Stimulated activated naive CD4-positive, alpha-beta T cell (primary cell): ENCODE measurements at places on chromosomes 3 and 15.

DNA sequence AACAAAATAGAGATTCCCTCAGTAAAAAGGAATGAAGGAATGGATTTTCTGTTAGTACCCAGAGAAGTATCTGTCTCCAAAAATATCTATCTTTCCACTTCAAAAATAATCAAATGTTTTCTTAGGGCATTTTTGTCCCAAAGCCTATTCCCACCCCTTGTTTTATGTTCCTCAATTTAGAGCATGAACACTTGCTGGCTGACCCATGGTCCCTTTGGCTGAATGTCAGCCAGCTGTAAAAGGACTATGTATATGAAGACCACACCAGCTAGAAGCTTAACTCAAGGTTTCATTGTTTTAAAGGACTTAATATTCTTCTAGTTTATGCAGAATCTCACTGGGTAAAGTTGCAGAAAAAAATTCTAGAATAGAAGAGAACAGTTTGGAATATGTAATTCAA, 931.2 kb downstream of the MCTP2 start:
- DNase-seq, result no peak

DNA sequence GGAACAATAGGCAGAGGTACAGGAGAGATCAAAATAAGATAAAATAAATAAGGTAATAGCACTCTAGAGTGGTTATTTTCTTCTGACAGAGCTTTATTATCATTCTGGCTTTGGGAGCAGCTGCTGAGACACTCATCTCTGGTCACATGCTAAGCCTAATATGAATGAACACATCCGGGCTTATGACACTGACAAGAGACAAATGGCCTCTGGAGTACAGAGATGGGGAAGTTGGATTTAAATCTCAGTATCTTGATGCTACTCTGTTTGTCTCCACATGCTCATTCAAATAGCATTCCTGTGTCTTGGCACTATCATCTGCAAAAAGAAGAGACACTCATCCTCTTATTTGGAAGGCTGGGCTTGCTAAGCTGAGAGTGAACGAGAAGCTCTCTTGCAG, 55.6 kb downstream of the TMEM45A start:
- no peak for DNase-seq

GRCh38 chr15:43274136-43274535, 7.4 kb upstream of the TGM5 start:
- DNase-seq, result no peak

GRCh38 chr15:83018436-83018835, 7.0 kb upstream of the C15orf40 start:
- DNase-seq, result no peak

DNA sequence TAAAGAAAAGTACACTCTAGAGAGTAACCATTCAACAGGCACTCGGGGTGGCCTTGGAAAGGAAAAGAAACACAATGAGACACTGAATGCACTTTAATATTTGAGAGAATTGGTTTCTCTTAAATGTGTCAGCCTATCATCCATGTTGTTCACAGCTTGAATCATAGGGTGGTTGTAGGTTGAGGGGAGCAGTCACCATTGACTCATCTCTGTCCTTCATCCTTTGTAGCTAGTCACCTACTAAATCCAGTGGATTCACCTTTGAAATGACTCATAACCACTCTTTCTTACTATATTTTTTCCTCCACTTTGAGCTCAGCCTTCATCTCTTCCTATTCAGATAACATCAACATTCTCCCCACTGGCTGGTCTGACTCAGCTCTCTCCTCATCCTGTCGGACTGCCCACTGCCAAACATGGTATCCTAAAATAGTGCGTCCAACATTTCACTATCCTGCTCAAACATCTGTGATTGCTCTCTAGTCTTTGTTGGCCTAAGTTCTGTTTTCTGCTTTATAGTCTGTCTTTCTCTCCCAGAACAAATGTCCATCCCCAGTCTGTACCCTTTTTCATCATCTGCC, 182.7 kb upstream of the GADL1 start:
- no peak for DNase-seq

DNA sequence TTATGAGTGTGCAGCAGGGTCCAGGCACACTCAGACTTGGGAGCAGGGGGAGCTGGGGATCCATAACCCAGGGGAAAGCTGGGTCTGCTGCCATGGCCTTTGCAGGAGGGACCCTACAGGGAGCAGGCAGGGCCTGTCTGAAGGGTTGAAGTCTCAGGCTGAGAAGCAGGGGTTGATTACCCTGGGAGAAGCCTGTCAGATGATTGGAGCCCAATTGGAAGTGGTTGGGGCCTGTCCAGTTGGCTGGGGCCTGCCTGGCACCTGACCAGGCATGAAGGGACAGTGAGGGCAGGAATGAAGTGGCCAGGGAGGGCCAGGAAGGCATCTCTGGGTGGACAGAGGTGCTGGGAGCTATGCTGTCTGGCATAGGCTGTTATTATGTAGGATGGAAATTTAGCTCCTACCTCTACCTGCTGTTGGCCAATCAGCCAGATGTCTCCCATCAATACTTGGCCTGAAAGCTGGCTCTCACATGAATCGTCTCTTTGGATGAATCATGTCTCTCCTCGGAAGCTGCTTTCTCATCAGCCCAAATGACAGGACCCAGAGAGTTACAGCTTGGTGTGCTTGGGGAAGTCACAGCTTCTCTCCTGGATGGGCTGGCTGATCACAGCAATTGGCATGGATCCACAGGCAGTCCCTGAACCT, 27.4 kb upstream of the SLCO2A1 start:
- no peak for DNase-seq

- DNase-seq, result no peak
Observed at GRCh38 chr3:169305460-169305859, 358.1 kb downstream of the MECOM start.

DNA sequence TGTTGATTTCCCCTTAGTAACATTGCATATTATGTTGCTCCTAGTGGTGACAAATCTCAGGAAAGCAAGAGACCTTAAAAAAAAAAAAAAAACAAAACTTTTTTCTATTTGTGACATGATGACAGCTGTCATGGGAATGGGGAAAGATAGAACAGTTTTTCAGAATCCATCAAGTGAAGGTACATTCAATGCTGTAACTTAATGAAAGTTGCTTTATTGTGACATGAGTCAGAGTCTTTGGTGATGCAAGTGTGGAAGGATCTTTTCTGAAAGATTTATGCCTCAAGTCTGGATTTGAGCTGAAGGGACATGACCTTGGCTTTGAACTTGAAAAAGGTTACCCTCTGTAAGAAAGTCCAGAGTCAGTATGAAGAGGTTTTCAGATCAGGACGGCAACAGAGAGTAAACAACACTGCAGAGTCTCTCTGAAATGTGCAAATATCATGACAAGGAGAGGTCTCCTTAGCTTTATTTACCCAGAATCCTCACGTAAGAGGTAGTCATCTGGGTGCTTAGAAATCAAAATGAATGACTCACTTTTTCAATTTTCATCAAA, 424.7 kb downstream of the CNTN4 start:
- DNase-seq, result no peak

DNA sequence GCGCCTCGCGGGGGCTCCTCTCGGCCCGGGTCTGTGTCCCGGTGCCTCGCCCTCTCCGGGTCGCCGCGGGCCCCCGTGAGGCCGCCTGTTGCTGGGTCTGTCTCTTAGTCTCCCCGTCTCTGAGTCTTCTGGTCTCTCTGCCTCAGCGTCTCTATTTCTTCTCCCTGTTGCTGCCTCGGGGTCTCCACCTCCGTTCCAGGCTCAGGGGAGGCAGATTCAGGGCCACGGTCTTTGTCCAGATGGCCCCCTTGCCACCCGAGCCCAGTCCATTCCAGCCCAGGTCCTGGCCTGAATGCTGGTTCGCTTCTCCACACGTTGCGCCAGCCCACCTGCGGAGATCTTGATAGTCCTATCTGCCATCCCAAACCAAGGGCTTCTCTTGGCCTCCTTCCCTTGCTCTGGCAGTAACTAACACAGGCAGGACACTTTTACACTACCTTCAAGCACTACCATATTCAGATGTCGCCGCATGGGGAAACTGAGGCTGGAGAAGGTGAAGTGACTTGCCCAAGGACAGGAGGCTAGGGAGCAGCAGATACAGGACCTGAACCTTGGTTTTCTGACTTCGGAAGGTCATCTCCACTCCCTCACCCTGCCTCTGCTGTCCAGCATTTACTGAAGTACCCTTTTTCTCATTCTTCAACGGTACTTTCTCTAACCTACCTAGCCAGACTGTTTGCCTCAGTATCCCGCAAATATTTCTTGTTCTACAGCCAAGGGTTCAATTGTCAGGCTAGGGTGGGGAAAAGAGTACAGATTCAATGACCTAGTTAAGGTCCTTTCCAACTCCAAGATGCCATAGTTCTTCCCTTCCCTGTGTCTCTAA, 616 bp upstream of the IGDCC4 start:
- DNase-seq, result no peak

- no peak for DNase-seq
Observed at GRCh38 chr15:78079298-78080087, 2.0 kb upstream of the TBC1D2B start.

- DNase-seq, result no peak
Observed at GRCh38 chr15:37931321-37931720, 3.1 kb upstream of the TMCO5A start.

DNA sequence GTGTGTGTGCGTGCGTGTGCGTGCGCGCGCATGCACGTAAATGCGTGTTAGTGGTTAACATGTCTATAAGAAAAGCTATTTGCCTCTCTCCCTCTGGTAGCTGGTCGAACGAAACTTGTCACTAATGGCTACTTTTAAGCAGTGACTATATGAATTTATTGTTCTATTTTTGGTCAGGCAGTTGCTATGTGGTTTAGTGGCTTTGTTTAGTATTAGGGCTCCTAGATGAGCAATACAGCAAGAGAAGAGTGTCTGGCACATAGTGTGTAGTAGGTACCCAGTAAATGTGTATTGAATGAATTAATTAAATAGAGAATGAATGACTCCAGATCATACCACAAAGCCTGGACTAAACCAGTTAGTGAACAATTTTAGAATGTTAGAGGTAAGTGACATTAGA, 171.6 kb downstream of the PPM1L start:
- no peak for DNase-seq

GRCh38 chr3:71135373-71136088, 448.0 kb downstream of the FOXP1 start:
- no peak for DNase-seq

- DNase-seq, result peak; percentile 36
Observed at GRCh38 chr3:71725271-71725991, at the start of gene EIF4E3. Gene EIF4E3 (minus strand): TSS chr3:71725402. CDS start chr3:71725367, 35 bp downstream.

DNA sequence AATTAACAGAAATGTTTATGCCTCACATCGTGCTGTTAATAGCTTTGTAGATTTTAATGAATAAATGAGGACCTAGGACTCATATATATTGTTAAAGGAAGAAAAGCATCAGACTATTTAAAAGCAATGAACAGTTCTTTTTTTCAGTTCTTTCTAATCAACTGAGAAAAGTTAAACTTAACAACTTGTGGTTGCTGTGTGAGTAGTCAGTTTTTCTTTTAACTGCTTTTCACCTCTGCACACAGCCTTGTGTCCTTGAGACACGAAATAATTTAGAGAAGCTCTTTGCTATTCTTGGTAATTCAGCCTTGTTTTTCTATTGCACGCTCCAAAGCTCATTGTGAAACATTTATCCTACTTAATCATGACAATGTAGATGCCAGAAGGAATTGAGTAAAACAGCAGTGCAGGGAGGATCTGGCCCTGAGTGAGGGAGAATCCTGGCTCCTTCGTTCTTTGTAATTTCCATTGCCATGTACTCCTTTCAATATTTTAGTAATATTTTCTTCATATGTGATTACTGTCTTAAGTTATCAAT, 499.0 kb downstream of the PYDC2 start:
- DNase-seq, result no peak

- no peak for DNase-seq
Observed at GRCh38 chr3:111471831-111472230, 70.2 kb upstream of the CD96 start.

DNA sequence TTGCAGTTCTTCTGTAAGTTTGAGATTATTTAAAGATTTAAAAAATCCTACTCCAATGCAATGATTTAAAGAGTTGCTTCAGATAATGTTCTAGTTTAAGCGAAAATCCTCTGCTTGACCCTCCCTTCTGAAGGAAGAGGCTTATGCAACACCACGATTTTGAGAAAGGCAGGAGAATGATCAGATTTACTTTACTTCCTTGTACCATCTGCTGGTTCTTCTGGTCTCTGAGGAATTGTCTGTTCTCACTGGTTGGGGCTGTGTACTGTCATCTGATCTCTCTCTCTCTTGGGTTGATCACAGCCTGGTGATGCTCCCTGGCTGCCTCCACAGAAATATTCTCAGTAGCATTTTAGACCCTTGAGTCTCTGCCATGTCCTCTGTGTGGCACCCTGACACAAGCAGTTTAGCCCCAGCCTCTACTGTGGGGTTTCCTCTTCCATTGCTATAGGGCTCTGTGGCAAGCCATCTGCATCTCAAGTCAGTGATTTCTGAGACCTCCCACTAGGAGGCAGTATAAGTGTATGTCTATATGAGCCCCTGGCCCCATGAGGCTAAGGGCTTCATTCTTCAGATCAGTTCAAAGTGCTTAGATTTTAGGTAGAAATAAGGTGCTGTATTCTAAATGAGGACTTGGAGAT, 50.8 kb upstream of the PLAAT1 start:
- no peak for DNase-seq

DNA sequence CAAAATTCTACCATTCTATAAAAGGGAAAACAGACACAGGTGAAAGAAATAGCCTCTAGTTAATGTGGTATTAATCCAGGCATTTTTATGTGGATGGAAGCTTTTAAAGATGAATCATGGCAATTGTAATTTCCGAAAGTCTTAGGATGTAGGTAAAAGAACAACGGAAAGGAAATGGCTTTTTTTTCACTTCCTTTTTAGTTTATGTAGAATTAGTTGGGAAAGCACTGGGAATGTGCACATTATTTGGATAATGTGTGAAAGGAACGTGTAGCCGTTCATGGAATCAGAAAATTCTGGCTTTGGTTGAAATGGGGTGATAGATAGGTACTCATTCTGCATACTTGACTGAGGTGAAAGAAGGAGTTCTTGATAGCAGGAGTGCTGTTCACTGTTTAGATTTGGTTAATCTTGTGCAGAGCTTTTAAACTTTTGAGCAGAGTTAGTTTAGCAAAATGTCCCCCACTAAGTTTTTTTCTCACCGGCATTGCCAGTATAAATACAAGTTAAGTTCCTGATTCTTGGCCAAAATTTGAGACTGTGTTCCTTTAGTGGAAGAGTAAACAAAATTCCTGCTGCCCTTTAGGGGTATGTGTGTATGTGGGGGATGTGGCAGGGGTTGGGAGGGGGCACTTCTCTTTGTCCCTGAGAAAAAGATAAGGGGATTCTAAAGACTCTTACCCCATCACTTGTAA, 20.2 kb upstream of the UTS2B start:
- DNase-seq, result no peak

DNA sequence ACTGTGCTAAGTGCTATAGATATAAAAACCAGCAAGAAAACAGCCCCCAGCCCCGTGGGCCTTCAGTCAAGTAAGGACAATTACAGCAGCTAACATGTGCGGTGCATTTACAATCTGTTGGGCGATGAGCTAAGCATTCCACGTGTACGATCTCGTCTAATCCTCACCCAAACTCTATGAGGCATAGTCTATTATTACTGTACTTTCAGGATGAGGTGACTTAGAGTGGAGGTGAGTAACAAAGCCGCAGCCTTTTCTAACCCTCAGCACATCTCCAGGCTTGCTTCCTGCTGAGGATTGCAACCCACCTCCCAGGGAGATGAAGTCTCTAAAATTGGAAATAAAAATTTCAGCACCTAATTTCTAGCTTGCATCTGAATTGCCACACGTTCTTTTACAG, 53.2 kb upstream of the MCF2L2 start:
- DNase-seq, result no peak
